ENCODE measurements at places on chromosomes 13 and 19.
A peak's percentile ranks its signal among the peaks of the same experiment; 100 is the strongest.

DNA sequence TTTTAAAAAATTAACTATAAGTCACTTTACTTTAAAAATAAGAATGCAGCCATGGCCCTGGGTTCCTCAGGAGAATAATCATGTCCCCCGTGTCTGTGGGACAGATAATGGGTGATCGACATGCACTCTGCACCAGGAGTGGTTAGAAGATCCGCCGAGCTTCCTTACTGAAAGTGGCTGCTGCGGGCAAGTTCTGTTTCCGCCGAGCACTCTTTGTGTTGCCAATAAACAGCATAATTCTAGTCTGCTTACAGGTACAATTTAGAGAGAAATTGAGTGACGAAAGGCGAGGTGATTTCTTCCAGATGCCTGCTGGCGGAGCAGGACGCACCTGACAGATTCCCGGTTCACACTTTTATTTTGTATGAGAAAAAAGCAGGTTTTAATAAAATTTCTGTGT, 139.0 kb downstream of the SOX1 start:
- DNase-seq: no peak

DNA sequence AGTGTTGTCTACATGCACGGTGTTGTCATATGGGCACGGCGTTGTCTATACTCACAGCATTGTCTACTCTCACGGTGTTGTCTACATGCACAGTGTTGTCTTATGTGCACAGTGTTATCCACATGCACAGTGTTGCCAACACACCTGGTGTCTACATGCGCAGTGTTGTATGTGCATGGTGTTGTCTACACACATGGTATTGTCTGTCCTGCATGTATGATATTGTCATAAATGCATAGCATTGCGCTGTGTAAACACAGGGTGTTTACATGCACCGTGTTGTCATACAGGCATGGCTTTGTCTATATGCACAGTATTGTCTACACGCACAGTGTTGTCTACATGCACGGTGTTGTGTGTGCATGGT, 6.8 kb downstream of the ADPRHL1 start:
- no peak for DNase-seq

DNA sequence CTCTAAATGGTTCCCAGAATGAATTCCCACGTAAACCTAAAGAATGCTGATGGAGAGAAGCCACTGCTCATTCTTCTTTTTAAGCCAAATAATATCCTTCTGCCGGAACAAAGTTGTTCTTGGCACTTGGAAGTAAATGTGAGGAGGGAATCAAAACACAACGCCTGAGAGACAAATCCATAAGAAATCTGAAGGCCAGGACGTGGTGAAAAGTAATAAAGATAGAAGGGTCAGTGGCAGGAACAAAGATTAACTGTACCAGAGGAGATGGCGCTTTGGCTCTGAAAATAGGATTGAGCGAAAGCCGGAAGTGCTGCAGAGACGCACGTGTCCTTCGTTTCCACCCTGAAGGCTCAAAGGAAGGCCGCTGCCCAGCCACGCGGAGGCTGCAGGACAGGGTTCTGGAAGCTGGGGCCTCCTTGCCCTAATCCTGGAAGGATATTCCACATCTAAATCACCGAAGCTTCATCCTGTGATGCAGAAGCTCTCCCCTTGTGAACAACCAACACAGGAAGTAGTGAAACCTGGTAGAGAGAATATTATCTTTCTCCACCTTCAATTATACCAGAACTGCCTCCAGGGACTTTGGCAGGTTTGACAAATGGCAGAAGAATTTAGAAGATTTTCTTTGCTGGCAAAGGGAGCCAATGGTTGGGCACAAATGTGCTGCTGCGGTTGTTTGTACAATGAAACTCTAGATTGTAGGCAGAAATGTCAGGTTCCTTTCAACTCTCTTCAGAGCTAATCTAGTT, 214.6 kb upstream of the SERP2 start:
- no peak for DNase-seq

DNA sequence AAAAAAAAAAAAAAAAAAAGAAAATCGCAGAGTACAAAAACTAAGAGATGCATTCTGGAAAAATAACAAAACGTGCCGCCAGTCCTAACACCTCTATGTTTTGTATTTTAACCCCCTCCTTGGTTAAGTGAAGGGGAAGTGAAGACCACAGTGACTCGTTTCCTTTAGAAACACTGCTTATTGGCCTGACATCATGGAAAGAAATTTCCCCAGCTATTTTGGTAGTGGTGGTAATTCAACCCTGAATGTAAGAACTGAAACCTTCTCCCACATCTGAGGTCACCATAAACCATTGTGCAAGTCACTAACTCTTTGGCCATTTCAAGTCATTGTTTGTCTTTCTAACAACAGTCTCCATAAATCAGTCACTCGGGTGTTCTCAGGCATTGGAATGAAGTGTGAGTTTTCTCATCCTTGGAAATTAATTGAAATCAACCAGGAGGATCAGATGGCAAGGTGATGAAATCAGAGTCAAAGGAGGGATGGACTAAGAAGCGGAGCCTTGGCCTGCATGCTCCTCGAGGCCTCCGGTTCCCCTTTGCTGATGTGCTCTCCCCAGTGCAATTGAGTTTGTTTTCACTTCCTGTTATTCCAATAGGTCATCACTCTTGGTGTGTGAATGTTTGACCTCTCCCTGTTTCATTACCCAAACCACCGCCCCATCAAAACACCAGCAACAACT, 443.9 kb downstream of the FGF9 start:
- peak; percentile 65 for DNase-seq

GRCh38 chr19:12698138-12698537, 1.7 kb upstream of the FBXW9 start:
- DNase-seq: no peak

DNA sequence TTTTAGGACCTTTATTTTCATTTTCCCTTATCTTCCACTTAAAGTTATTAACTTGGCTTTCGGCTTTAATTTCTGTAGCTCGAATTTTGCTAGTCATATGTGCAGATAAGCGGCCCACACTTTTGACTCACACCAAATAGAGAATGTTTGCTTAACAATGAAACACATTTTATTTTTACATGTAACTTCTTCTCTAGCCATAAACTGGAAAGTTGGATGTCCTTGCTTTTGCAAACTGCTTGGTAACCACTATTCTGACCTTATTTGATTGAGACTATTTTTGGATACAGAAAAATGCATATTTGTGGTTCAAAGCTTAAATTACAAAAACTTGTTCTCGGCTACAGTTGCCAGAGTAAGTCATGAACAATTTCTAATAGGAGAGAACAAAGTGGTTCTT, 600.0 kb downstream of the KCTD12 start:
- no peak for DNase-seq

DNA sequence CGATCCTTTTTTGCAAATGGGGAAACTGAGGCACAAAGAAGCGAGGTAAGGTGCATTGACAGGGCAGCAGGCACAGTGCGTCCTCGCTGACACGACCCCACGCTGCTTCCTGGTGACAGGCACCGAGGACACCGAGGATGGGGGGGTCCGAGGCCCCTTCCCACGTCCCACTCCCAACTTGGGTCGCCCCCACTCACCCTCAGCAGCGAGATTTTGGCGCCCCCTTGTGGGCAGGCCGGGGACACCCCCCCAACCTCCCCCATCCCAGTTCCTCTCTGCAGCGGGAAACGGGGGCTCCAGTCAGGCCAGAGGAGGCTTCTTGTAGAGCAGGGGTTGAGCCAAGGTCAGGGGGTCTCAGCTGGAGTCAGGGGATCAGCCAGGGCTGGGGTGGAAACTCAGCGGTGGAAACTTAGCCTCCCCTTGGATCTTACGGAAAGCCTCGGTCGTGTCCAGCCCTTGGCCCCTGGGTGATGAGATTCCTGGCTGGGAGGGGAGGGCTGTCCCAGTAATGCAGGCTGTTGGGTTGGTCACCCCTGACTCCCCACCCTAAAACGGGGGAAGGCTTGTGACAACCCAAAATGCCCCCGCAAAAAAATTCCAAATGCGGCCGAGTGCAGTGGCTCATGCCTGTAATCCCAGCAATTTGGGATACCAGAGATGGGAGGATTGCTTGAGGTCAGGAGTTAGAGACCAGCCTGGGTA, 8.2 kb downstream of the SMIM24 start:
- DNase-seq: no peak

DNA sequence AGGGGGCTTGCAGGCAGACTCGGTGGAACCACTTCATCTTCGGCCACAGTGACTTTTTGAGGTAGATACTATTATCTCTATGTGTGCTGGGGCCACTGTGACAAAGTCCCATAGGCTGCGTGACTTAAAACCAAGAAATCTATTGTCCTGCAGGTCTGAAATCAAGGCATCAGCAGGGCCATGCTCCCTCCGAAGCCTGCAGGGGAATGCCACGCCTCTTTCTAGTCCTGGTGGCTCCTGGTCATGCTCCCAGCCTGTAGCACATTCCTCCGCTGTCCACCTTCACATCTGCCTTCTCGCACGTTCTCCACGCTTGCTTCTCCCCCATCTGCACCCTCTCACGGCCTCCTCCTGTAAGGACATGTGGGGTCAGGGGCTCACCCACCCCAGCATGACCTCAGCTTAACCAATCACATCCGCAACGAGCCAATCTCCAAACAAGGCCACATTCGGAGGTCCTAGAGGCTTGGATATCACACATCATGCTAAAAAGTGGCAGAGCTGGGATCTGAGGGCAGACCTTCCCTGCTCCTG, 21.0 kb upstream of the RAB20 start:
- no peak for DNase-seq

DNA sequence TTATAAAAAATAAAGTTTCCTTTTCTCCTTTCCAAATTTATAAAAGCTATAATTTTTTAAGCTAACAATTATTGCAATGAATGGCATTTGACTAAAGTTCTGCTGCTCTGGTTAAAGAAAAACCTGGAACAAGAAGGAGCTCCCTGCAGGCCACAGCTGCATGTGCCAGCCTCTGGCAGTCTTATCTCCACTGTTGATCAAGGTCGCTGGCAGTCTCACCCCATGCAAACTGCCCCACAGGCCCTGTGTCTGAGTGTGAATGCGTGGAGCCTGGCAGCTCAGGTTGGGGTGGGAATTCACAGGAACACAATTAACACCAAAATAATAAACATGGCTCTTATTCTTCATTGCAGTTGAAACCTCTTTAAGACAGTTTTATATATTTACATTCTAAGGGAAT, 30.2 kb upstream of the FREM2 start:
- DNase-seq: no peak

GRCh38 chr13:50450279-50450678, 393.2 kb downstream of the DLEU7 start:
- DNase-seq: no peak

GRCh38 chr13:29674532-29674931, 79.0 kb upstream of the SLC7A1 start:
- DNase-seq: no peak

DNA sequence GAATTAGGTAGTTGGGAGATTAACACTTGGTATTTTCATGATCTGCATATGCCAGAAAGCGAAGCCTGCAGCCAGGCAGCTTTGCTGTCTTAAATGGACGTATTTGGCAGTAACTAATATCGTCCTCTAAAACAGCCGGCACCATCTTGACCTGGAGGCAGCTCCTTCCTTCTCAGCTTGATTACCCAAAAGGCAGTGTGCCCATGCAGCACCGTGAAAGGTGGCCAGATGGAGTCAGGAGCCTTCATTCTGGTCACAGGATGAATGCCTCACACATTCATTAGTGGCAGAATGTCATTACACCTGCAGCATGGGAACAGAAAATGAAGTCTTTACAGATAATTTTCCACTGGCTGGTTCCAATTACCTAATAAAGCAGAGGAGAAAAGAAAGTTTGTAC, 59.0 kb upstream of the FLT1 start:
- no peak for DNase-seq

DNA sequence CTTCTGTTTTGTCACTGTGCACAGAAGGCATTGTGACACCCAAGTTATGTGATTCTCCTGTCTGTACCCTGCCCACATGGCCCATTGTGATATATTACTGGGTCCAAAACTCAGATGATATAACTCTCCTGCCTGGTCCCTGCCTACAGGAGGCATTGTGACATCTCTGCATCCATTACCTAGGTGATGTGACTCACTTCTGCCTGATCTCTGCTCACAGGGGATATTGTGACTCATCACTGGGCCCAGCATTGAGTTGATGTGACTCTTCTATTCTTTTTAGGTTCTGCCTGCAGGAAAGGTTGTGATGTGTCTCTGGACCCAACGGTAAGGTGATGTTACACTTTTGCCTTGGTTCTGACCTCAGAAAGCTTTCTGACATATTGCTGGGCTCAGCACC, 67.9 kb upstream of the ZNF724 start:
- no peak for DNase-seq

DNA sequence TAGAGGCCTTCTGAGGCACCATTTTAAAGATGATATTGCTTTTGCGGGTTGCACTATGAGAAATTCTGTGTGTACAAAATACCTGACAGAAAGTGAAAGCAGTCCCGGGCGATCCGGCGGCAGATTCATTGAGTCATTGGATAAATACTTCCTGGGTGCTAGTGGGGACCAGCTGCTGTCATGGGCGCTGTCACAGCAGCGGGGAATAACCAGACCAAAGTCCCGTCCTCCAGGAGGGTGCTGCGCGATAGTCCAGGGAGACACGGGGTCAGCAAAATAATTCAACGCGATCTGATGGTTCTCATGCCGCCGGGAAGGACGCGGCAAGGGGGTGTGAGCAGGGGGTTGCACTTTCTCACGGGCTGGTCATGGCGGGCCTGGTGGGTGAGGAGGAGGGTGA, 13.5 kb downstream of the ZFR2 start:
- no peak for DNase-seq

DNA sequence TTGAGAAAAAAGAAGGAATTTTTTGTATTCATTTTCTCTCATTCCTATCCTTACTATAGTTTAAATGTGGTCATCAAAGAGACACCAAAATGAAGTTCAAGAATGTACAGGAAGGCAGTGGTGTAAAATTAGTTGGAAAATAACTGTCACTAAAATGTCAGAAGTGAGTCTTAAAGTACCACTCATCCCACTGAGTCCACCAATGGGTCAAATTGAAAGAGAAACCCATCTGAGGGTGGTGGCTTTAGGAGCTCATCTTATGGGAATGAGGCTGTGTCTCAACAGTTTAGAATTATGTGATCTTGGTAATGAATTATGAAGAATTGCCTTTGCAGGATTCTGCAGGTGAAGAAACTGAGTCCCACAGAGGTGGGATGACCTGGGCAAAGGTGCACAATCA, 403.5 kb downstream of the FGF9 start:
- no peak for DNase-seq

DNA sequence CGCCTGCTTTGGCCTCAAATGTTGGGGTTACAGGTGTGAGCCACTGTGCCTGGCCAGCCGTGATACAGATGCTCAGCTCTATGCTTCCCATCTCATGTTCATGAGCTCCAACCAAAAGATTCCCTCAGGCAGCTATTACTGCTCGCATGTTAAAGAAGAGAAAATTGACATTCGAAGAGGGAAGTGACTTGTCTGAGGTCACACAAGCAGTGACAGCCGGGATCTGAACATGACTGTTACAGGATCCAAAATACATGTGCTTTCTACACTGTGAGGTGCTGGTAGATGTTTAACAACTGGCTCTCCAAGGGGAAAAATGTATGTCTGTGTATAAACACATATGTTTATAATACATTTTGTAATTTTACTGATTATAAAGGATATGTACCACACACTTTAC, 11.3 kb downstream of the FPR1 start:
- DNase-seq: no peak

GRCh38 chr13:91649456-91649855, 251.0 kb downstream of the GPC5 start:
- DNase-seq: no peak

GRCh38 chr13:71621174-71622124, 245.6 kb downstream of the DACH1 start:
- DNase-seq: peak; percentile 14
